NCI-H526 treated with DMSO at 0.1 percent for 48 hours (cell line): ENCODE measurements at places on chromosomes 1 and 21.

GRCh38 chr1:159587461-159587951, at the start of gene APCS:
TSS of gene APCS (plus strand) at chr1:159587826. CDS start at chr1:159587922, 96 bp downstream.
- no peak for DNase-seq

DNA sequence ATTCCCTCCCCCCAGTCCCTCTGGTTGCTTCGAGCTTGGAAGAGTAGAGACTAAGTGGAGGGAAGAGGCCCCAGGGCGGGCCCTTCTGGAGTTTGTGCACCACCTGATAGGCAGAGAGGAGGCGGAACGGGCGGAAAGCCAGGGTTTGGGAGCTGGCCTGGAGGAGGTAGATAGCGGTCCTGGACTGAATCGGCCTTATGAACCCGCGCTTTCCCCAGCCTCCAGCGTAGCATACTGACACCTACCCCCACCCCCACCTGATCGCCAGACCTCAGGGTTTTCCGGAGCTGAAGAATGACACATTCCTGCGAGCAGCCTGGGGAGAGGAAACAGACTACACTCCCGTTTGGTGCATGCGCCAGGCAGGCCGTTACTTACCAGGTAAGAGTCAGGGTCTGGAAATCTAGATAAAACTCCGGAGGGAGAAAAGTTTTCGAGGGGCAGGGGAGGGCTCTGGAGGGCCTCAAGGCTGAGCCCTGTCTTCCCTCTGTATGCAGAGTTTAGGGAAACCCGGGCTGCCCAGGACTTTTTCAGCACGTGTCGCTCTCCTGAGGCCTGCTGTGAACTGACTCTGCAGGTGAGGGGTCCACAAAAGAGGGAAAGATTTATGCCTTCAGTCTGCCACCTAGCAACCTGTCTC, 705 bp downstream of the UROD start:
- no peak for DNase-seq

GRCh38 chr1:209480345-209480744, 103.2 kb upstream of the CAMK1G start:
- DNase-seq = no peak

DNA sequence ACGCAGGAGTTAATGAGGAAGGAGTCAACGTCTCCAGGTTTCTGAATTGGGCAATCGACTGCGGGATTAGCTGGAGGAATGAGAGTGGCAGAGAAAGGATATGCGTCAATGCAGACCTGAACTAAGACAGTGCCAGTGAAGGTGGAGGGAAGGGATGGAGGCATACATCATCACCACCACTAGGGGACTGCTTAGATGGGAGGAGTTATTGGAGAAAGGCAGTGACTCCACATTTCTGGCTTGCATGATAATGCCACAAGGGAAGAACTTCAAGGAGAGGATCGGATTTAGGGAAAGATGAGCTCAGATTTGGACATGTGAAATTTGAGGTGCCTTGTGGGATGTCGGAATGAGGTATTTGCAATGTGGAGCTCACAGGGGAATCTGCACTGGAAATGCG, 17.5 kb downstream of the VASH2 start:
- no peak for DNase-seq

DNA sequence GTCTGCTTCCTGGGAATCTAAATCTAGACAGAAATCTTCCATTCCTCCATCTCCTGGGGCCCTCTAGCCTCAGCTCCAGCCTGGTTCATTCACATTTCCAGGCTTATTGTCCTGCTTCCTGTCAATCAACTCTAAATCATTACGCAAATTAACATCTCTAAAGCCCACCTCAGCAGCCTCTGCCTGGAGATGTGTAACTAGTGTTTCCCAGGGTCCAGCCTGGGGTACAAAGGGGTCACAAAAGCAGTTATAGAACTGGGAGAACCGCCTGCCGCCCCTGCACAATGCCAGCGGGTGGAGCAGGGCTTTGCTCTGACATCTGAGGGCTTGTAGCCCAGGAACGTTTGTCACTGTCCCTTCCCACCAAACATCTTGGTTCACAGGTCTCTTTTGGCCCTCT, 373.5 kb downstream of the RRAGC start:
- DNase-seq = no peak

DNA sequence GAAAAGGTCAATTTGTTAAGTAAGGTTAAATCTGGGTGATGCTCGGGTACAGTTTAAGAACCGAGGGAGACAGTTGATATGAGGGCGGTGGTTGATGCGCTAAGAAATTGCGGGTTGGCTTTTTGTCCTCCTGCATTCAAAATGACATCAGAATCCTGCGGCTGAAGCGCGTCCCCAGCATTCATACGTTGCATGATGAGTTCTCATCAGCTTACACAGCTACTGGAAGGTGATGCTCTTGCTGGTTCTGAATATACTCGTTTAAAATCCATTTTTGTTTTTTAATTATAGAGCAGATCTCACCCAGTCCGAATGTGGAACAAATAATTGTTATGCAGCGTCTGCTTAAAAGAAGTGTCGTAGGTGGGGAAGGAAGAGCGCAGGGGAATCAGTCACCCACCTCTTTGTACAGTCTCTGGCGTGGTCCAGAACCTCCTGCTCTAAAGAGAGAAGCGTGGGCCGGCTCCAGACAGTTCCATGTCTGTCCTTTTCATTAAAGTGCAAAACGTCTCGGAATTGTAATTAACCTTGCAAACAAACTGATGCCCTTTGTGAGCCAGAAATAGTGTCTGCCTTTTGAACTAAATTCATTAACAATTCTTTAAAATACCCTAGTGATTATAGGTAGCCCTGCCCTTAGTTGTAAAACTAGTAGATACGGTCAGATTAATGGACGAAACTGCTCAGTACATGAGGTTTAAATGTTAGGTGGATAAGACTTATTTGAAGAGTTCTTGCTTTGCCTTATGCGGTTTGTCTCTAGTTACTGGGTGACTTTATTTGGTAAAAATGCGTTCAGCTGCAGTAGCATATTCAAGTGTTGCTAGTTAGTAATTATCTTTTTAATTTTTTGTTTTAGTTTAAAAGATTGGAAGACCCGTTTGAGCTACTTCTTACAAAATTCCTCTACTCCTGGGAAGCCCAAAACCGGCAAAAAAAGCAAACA, 741 bp downstream of the RGS2 start:
- DNase-seq = peak; percentile 37
